ENCODE measurements at places on chromosomes 11 and 22.

GRCh38 chr11:114251815-114252337 is 44.3 kb upstream of the NNMT start:
- DNase-seq = no peak

GRCh38 chr22:23404689-23405365 is 175.3 kb downstream of the IGLL1 start:
- no peak for DNase-seq

- no peak for DNase-seq
Measured at GRCh38 chr22:43470941-43471585, 59.2 kb downstream of the MPPED1 start.

- no peak for DNase-seq
Measured at GRCh38 chr11:83044958-83045712, 26.6 kb downstream of the RAB30 start.

DNA sequence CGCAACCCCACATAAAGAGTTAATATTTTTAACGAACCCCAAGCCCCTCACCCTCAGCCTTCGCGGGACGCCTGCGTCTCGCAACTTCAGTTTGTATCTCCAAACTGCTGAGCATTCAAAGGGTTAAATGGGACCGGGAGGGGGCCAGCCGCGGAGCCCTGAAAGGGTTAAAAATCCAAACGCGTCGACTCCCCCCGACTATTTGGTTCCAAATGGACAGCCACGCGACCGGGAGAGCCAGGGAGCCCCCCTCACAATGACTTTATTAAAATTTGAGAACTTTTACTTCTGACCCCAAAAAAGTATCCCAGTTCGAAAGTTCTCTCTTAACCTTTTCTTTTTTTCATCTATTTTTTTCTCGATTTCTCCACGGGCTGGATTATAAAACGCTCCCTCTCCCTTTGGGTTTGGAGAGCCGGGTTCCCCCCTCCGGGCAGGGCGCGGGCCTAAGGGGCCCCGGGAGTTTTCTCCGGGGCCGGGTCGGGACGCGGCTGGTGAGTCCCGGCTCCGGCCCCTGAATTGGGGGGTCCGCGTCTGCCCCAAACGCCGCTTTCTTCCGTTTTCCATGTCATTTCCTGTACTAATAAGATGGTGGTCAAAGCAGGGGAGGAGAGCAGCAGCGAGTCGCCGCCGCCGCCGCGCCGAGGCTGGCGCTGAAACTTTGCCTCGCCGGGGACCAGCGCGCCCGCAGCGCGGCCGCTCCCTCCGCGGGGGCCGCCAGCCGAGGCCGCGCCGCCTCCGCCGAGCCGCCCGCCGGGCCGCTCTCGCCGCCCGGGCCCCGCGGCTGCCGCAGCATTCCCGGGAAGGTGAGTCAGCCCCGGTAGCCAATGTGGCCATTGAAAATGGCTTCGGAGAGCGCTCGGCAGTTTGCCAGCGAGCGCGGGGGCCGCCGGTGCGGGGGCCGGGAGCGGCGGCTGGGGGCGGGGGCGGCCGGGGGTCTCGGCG is at the start of gene PRDM11:
TSS of gene PRDM11 (plus strand) at position 568 of the 945 bp plus-strand sequence. CDS start 35,128 bp downstream, outside the sequence.
- DNase-seq = peak; percentile 33

DNA sequence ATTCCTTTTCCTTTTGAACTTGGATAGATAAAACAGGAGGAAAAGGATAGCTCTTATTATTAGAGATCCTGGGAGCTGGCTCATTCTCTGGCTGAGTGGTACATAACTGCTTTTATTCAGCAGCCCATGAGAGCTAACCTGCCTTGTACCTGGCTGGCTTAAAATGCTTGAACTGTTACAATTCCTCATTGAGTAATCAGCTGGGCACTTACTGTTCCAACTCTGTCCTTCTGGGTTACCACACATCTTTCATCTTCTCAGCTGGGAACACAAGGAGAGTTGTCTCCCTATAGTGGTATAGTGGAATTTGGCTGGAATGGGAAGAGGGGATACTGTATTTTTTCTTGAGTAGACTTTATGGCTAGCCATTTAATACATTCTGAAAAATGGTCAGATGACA is 39.8 kb upstream of the SPTBN2 start:
- no peak for DNase-seq

DNA sequence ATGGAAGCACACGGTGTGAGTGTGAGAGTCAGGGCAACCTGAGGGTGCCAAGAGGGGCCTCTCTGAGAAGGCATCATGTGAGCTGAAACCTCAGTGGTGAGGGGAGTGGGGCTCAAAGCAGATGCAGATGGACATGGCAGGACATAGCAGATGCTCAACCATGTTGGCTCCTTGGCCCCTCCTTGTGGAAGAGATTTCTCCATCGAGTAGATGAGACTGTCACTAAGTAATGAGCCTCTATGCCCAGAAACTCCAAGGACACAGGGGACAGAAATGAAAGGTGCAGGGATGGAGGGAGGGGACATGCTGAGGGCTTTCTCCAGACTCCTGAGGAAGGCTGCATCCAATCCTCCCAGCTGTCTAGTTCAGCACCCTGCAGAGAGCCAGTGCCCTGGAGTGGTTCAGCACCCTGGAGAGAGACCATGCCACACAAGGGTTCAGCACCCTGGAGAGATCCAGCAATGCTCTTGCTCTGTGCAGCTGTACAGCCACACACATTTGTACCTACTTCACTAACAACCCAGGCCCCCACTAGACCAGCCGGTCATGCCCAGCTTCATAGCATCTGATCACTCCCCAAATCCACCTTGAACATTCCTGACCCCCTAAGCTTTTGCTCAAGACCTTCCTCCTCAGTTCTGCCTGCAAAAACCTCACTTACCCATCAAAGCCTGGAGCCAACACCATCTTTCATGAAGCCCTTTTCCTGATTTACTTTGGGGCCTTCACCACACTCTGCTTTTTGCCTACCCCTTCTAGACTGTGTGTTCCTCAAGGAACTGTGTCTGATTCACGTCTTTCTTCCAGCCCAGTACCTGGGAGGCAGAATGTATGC is 252.0 kb downstream of the CTTN start:
- no peak for DNase-seq

GRCh38 chr11:26994631-26995095 is 751 bp downstream of the FIBIN start:
- DNase-seq = no peak

GRCh38 chr11:898143-898511 is 12.5 kb downstream of the CHID1 start:
- no peak for DNase-seq

GRCh38 chr11:60870276-60870675 is 2.9 kb downstream of the ZP1 start:
- no peak for DNase-seq

GRCh38 chr11:115585361-115586024 is 81.3 kb upstream of the CADM1 start:
- no peak for DNase-seq

DNA sequence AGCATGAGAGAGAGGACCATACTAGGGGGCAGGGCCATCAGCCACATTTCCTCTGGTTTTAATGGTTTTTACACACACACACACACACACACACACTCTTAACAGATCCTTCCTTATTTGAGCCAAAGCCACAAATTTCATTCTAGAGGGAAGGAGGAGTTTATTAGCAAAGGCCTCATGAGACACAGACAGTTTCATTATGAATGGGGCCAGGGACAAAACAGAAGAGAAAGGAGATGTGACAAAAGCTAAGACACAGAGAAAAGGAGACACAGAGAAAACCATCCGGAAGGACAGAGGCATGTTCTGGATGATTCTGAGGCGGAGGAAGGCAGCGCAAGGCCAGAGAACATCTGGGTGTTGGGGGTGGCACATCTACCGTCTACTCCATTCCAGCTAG is 32.2 kb upstream of the ARFGAP3 start:
- no peak for DNase-seq

DNA sequence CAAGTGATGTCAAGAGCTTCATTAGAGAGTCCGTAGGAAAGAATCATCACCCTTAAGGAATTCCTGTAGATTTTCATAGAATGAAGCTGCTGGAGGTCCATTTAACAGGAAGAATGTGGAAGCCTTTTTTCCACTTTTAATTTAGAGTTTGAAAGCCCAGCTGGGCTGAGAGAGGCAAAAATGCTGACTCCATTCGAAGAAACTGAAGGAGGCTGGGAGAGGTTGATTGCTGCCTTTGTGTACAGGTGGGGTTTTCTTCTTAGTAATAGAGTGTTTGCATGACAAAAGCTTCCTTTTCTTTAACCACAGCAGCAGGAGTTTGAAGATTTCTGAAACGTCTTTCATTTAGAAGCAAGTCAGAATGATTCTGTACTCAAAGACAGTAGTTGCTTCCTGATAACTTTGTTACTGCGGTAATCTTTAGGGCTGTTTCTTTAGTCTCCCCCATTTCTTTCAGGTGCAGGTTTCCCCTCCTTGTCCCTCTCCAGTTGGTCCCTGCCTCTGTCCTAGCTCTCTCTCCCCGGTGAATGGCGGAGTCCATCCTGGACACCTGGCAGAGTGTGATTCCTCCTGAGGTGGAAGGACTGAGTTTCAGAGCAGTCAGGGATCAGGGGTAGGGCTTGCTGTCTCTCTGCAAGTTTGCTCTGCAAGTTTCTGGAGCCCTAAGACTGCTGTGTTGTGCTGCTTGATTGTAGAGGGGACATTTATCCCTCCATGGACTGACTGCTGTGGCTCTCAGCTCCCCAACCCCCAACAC is 166.2 kb downstream of the LDLRAD3 start:
- DNase-seq = no peak

GRCh38 chr22:30777587-30777986 is 82.9 kb downstream of the OSBP2 start:
- no peak for DNase-seq

DNA sequence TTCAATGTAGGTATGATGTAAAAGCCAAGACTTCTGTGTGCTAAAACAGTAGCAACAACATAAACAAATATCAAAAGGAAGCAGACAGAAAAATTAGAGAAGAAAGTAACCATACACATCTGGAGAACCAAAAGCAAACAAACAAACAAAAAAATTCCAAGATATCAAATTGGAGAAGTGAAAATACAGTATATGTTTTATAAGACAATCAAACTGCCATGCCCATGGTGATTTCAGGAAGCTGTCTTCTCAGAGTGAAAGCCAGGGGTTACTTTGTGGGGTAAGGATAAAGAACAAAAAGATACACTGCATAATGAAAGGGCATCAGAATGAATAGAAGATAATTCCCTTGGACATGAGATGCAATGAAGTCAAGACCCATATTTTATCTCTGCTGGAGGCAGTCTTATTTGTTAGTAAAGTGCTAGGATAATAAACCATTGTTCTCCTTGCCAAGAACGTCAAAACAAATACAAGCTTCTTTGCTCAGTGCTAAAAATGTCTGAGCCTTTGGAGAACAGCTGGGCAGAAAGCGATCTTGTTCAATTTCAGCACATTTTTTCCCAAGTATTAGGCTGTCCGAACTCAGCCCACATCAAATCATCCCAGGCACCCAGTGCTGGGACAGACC is 38.1 kb upstream of the LDLRAD3 start:
- no peak for DNase-seq

GRCh38 chr11:77619576-77620198 is 17.9 kb downstream of the CLNS1A start:
- peak; percentile 19 for DNase-seq

DNA sequence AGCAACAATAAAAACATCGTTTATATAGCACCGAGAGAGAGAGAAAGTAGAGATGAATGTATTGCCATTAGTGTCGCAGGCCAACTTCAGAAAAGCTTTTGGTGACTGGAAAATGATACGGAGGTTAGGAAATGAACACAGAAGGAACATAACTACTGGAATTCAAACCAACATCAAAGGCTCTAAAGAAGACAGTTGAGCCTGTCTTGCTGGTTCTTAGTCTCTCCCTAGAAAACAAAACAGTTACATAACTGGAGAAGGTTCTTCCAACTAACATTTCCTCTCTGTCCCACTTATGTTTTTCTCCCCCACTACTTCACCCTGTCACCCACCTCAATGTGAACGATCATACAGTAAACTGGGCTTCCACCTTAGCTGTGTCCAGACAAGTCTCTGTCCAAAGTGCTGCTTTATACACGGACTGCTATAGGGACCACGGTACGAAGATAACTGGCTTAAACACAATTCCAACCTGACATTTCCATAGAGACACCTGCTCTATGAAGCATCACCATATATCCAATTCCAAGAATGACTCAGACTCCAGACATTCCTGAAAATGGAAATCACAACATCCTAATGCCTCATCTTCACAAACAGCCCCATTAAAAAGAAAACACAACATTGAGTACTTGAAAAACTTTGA is 85.2 kb upstream of the ARHGAP32 start:
- DNase-seq = no peak

DNA sequence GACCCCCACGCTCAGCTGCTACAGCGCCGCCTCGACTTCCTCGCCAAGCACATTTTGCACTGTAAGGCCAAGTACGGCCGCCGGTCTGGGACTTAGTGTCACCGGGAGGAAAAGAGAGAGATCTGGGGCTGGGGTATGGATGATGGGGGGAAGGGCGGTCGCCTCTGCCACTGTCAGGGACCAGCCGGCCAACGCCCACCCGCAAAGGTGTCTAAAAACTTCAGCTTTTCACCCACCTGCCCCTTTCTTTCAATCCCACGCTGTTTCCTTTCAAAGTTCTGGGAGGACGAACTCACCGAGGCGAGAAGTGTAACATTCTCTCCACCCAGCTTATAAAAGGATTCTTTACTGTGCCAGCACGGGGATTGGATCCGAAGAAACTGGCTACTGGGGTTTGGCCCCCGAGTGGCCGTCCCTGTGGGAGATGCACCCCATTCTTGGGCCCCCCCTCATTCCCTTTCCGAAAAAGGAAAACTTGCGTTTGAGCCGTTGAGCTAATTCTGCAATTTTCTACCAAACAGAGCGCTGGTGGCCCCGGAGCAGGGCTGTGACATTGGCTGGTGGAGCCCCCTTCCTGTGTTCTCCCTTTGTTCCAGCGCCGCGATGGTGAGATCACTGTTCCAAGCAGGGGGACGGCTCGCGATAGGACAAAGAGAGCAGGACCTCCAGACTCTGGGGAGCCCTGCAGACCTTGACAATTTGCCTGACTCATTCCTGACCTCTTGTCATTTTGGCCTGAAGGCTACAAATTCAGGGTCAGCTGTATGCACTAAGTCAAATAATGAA is 1.8 kb downstream of the FJX1 start:
- no peak for DNase-seq

DNA sequence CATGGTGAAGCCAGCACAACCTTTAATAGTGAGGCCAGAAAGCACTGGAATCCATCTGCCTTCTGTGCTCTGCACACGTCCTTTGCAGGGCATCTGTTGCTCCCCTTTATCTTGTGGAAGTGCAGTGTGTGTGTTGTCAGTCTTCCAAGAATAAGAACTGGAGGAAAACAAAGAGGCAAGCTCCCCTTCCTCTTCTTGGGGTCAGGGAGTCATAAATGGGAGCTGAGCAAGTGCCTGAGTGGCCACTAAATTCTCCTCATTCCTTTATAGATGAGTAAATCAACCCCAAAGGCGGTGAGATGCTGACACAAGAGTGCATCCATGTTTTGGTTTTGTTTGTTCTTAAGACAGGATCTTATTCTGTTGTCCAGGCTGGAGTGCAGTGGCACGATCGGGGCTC is 38.3 kb downstream of the WT1 start:
- DNase-seq = no peak

GRCh38 chr11:113021111-113021510 is 59.9 kb downstream of the NCAM1 start:
- no peak for DNase-seq

DNA sequence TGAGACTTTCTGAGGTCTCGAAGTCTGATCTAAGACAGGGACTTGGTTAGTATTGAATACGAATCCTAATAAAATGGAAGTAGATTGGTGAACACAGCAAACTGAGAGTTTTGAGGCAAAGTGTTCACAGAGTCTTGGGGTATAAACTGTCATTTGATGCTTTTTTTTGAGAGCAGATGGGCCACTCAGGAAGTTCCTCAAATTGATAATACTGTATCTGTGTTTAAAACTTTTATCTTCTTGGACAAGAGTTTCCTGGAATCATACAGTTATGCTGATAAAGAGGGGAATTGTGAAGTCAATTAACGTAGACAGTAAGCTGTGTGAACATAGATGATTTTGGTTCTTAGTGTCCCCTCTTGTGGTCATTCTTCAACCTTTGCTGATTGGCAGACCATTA is 80.0 kb upstream of the CLPB start:
- no peak for DNase-seq
